ENCODE measurements at places on chromosomes 7 and 10. TPM values are rescaled to one million over a fixed set of nuclear protein-coding genes. Genes with fewer than 3 reads are reported as not detected.

DNA sequence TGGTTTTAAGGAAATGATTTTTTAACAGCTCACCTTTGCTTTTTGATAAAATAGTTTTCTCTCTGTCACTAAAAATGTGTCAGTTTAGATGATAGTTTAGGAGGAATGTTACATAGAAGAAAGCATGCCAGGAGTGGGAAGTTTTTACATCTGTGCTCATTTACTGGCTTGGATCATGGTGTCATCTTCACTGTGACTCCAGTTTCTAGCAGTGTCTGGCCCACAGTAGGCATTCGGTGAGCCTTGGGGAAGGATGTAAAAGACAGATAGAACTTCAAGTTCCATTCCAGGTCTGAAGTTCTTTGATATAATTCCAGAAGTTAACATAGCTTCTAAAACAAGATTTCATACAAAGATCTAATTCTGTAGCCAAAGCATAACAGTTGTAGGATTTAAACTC, 259.2 kb downstream of the BICC1 start:
- DNase-seq = no peak

The FAM107B gene
- total RNA-seq = 21.6 TPM

DNA sequence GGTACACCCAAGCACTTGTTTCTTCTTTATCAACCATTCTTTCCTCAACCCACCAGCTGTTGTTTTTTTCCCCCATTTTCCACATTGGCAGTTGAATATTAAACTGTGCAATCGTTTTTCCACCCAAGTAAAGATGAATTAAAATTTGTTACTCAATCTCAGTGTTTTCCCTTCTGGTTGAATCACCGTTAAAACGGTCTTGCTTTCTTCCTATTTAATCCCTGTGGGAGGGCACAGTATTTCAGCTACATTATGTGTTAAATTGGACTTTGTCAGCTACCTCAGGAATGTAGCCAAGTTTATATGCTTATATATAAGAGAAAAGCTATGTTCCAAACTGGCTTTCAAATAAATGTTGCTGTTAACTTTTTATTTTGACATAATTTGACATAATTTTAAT, 19.9 kb downstream of the SLC35G1 start:
- no peak for DNase-seq

GRCh38 chr7:40833888-40834234, 699.1 kb downstream of the SUGCT start:
- peak; percentile 20 for DNase-seq

DNA sequence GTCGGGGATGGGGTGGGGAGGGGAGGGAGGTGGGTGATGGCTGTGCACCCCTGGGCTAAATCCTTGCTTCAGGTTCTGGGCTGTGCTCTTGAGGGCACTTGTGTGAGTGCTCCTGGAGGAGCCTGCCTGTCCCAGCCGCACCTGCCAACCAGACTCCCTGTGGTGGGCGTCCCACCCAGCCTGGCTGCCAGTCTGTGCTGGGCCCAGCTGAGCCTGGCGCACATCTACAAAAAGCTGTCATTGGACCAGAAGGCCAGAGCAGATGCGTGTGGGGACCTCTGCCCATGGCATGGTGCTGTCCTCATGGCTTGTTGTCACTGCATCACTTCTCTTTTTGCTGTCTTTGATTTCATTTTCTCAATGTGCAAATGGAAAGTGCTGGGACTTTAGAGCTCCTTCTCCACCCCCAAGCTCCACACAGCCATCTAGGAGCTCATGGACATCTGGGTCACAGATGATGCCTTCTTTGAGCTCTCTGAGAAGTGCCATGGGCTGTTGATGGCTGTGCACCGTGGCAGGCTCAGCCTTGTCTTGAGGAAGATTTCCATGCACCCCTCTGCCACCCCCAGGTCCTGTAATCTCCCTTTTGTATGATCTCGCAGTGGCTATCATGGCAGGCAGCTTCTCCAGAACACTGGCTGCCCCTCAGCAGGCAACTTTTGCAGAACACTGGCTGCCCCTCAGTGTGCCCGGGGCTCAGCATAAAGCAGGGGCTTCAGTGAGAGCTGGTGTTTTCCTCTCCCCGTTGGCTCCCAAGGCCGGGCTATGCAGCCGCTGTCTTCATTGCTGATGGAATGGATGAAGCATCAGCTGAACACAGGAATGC, 83.9 kb downstream of the ADCY1 start:
- DNase-seq = no peak

GRCh38 chr7:120703585-120704240, 154.2 kb downstream of the TSPAN12 start:
- no peak for DNase-seq

DNA sequence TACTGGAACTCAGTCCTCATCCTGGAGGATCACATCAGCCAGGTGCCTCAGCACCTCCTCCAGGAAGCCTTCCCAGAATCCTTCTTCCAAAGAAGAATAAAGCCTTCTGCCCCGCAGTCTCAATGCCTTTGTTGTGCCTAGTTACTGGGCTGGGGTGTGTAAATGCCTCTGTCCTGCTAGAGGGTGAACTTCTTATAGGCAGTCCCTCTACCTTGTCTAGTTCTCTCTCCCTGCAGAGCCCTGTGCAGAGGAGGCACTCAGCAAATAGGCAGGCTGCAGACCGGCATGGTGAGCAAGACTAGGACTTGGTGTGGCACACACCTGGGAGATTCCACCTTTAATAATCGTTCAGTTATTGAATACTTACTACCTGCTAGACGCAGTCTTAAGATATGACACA, 104.7 kb upstream of the PCBD1 start:
- DNase-seq = no peak

The GPR37 gene
- total RNA-seq = not detected

GRCh38 chr7:45160417-45160881, 2.9 kb downstream of the RAMP3 start:
- no peak for DNase-seq

DNA sequence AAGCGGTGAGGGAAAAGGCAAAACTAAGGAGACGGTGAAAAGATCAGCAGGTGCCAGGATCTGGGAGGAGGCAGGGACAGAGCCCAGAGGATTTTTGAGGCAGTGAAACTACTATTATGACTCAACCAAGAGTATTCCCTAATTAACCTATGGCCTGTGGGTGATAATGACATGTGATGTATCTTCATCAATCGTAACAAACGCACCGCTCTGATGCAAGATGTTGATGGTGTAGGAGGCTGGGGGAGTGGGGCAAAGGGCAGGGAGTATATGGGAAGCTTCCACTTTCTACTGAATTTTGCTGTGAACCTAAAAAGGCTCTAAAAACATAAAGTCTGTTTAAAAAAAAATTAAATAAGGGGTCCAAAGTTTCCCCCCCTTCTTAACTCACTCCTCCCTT, 25.5 kb upstream of the EZH2 start:
- DNase-seq = no peak

The OIT3 gene
- not detected for total RNA-seq

GRCh38 chr10:14438057-14438456, 107.3 kb upstream of the FRMD4A start:
- no peak for DNase-seq

- DNase-seq = no peak
Measured at GRCh38 chr10:19499291-19499770, 316.9 kb upstream of the PLXDC2 start.

Data from HFFc6 (cell line).